ENCODE measurements at places on chromosomes 7 and 10.

- no peak for DNase-seq
These were observed 4.7 kb upstream of the LANCL2 start for GRCh38 chr7:55360486-55360885.

- no peak for DNase-seq
These were observed 150.7 kb upstream of the BET1 start for GRCh38 chr7:94154858-94155257.

GRCh38 chr10:110852255-110852896, 19.4 kb upstream of the PDCD4 start:
- no peak for DNase-seq

DNA sequence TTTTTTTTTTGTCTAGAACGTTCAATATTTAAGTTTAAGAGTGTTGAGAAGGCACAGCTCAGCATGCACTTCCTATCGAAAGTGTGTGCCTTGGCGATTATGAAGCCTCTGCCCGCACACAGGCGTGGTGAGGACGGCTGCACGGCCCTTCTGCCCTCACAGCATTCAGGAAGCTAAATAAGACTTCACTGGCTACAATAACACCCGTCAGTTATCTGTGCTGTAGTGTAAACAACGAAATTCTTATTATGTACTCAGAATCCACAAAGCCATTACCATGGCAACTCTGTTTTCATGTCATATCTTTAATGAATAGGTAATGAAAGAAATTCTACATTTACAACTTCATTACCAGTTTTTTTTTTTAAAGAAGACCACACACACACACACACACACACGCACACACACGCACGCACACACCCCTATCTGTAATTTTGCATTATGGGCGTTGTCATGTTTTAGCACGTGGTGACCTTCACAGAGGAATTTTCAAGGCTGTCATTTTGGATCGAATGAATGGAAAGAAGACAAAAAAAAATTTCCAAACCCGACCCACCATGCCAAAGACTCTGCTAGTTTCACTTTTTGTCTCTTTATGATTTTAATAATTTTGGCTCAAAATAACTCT, 254.8 kb upstream of the CTBP2 start:
- DNase-seq, result no peak

- no peak for DNase-seq
These were observed 875.4 kb downstream of the LRMDA start for GRCh38 chr10:76306856-76307255.

GRCh38 chr7:17623546-17624185, 316.6 kb downstream of the SNX13 start:
- DNase-seq, result no peak

DNA sequence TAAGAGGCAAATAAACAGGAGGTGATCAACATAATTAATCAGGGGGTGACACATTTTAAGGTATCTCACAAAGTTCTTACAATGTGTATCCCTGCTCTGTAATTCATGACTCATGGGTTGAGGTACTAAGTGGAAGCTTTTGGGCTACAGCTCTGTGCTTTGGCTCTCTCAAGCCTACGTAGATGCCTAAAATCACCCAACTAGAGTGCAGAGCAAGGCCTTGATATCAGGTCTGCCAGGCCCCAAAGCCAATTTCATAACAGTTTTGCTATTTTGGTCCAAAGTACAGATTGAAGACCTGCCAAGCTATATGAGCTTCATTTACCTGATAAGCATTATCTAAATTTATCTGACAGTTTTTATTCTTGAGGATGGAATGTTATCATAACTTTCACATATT, 175.3 kb upstream of the BET1 start:
- DNase-seq, result no peak

DNA sequence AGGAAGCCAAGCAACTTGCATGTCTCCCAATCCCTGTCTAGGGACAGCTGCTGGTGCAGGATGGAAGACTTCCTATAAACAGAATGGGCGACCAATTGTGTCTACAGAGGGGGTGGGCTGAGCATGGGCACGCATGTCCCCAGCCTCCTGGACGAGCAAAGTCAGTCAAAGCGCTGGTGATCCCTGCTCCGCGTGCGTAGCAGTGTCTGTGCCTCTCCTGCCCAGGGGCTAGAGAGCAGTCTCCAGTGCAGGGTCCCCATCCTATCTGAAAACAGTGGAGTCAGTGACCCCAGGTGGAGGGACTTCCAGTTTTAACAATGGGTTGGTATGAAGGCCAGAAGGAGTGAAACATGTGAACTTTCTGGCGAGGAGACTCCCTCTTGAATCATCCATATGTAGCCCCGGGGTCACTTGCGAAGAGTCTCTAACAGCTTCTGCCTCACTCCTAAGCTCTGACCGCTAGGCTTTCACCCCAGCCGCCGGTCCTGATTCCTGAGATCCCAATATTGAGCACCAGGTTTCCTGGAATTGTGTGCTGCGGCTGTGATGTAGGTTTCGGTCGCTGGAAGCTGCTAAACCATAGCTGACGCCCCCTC, 714 bp upstream of the CASP2 start:
- DNase-seq, result no peak

DNA sequence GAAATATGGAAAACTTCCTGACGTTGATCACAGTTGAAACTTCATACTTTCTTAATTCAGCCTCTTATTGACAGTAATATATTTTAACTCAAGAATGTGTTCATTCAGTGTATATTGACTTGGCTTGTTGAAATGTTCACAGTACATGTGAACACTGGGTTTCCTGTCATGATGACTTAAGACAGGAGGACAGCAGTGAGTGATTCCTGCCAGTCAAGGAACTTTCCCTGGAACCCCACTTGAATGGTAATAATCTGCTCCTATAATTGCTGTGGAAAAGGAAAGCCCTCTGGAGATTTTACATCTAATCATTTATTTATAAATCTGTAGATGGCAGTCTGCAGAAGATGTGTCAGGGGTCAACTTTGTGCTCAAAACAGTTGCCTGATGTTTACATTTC, 216.5 kb downstream of the MGMT start:
- no peak for DNase-seq
